ENCODE measurements at places on chromosomes 16 and 17.
A peak's percentile ranks its signal among the peaks of the same experiment; 100 is the strongest.

DNA sequence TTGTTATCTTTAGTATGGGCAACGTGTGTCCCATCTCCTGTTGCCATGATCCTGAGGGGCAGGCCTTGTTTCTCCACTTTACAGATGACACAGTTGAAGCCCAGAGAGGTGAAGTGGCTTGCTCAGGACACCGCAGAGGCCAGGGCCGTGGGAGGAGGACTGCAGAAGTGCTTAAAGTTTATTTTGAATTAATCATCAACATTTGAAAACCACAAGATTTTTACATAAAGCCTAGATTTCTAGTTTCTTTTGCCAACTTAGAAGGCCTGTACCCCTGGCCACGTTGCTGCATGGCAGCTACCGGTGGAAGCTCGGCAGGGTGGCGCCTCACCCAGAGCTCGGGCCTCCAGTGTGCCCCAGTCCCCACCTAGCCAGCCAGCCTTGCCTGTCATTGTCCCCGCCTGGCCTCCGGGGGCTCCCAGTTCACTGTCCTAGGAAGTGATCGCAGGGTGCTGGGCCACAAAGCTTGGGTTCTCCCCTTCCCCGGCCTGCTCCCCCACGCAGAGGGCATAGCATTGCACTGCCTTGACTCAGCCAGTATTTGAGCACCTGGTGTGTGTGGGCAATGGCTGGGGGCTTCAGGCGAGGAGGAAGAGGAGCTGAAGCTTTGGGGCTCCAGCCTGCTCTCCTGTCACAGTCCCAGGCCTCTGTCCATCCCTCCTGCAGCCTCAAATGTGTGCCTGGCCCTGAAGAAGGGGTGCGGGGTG is 14.8 kb upstream of the ADCY7 start:
- DNase-seq: peak; percentile 67

DNA sequence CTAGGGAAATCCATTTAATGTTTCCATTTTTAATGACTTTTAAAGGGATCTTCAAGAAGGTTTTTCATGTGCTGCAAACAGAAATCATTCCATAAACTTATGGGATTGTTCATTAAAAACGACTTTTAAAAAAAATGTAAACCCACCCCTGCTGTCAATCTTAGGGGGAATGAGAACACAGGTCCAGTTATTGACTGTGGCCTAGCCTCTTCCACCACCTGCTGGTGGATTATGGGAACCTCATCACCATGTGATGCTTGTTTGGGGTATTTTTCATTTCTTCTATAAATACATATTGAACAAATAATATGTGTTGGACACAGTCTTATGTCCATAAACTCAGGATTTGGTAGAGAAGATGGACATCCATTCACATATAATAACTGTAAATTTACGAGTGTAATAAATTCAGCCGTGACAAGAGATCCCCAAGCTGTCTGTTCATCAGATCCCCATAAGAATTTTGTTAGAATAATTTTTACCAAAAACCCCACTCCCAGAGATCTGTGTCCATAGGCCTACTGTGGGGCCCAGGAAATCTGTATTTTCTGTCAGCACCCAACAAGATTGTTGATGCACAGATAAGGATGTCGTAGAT is 42.0 kb upstream of the TMC5 start:
- peak; percentile 49 for DNase-seq

DNA sequence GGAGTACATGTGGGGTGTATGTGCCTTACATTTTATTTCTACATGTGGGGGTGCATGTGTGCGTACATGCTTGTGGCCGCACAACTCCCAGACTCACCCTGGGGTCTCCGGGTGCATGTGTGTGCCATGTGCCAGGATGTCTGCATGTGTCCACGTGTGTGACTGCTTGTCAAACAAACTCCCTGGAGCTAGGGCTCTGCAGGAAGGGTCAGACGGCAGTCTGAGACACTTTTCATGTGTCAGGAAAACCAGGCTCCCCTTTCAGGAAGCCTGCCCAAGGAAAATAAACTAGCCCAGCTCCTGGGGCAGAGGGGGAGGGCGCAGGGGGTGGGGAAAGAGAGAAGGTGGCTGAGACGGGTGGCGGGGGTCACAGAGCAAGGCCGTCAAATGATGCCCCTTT is 44.7 kb downstream of the FZD2 start:
- no peak for DNase-seq

DNA sequence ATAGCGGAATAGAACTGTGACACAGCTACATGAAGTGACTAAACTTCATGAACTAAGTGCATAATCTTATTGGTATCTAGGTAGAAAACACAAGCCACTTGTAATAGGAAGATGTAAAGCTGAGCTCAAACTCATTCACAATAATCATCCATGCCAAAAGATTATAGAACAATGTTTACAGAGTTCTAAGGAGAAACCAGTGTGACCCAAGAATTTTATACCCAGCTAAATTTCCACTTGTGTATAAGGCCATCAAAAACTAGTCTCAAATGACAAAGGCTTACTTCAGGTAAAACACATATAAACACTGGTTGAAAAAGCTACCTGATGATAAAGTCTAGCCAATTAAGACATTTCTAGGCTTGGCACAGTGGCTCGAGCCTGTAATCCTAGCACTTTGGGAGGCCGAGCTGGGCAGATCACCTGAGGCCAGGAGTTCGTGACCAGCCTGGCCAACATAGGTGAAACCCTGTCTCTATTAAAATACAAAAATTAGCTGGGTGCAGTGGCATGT is 16.9 kb upstream of the CPD start:
- no peak for DNase-seq

DNA sequence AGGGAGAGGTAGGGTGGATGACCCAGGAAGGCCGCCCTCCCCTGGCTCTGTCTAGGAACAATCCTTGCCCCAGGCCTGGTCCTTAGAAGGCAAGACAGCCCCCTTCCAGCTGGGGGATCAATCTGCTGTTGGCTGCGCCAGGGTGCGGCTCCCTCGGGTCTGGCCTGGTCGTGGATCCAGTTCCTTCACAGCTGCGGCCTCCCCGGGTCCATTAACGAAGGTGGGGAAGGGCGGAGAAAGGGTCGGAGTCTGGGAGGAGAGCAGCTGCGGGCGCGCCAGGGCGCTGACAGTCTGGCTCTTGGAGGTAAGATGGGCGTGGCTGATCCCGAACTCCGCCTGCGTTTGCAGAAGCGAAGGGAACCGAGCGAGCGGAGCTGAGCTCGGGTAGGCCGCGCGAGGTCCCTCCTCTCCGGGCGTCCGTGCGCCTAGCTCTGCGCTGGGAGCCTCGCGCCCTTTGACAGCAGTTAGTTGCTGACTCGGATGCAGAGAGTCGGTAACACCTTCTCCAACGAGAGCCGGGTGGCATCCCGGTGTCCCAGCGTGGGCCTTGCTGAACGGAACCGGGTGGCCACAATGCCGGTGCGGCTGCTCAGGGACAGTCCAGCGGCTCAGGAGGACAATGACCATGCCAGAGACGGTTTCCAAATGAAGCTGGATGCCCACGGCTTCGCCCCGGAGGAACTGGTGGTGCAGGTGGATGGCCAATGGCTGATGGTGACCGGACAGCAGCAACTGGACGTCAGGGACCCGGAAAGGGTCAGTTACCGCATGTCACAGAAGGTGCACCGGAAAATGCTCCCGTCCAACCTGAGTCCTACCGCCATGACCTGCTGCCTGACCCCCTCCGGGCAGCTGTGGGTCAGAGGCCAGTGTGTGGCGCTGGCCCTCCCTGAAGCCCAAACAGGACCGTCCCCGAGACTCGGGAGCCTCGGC is at the start of gene HSPB9:
HSPB9 (plus strand) TSS at position 434 of the 933 bp plus-strand sequence; CDS start at position 481, 47 bp downstream.
- no peak for DNase-seq

- DNase-seq: no peak
Observed at GRCh38 chr16:2749476-2749875, 3.0 kb upstream of the SRRM2 start.

- no peak for DNase-seq
Observed at GRCh38 chr17:76079956-76080767, 1.2 kb downstream of the ZACN start.
